ENCODE measurements at places on chromosomes 6 and 20.

GRCh38 chr20:46512943-46513844 is at the start of gene ZNF334:
TSS of gene ZNF334 (minus strand) at chr20:46513559. CDS start at chr20:46512102, 1,457 bp downstream.
- peak; percentile 83 for DNase-seq

- no peak for DNase-seq
These were observed 5.9 kb upstream of the CST3 start for GRCh38 chr20:23643659-23644058.

DNA sequence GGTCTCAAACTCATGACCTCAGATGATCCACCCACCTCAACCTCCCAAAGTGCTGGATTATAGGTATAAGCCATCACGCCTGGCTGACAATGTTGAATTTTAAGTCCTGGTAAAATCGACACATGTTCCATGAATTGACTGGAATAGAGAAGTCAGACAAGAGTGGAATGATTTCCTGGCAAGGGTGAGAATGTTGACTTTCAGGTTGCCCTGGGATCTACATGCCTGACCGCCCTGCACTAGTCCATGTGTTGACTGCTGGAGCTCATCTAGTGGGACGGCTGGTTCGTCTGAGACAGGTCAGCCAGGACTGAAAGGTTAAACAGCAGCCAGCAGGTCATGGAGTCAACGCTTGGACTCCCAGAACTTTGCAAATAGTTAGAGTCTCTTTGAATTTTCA is 88.8 kb downstream of the SASH1 start:
- DNase-seq = no peak

- no peak for DNase-seq
These were observed 21.7 kb downstream of the PACSIN1 start for GRCh38 chr6:34487536-34487935.

DNA sequence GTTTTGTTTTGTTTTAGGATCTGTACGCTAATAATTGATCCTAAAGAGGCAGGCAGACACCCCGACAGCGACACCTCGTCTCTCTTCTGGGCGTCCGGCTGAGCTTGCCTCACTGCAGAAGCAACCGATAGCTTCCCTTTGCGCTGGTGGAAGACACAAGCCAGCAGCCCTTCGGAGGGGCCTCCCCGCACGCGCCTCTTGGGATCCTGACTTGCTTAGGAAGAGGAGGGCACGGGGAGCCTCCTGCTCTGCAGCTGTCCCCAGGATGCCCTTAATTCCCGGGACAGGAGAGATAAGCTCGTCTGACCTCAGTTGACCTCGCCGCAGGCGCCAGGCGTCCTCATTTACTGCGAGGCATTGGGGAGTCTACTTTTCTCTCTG is 94.0 kb downstream of the CD83 start:
- no peak for DNase-seq

- peak; percentile 81 for DNase-seq
These were observed 67.0 kb downstream of the TNFRSF21 start for GRCh38 chr6:47242483-47243386.

GRCh38 chr6:52423971-52424381 is 3.8 kb downstream of the EFHC1 start:
- DNase-seq = no peak

DNA sequence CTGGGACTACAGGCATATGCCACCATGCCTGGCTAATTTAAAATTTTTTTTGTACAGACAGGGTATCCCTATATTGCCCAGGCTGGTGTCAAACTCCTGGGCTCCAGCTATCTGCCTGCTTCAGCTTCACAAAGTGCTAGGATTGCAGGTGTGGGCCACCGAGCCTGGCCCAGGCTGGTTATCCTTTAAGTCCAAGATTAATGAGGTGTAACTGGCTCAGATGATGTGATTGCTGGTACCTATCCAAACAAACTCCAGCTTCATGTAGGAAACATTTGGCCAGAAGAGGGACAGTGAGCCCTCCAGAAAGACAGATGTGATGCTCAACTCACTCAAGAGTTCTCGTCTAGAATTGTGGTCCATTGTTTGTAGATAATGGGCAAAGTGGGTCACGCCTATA is 9.2 kb upstream of the ZNF318 start:
- no peak for DNase-seq

DNA sequence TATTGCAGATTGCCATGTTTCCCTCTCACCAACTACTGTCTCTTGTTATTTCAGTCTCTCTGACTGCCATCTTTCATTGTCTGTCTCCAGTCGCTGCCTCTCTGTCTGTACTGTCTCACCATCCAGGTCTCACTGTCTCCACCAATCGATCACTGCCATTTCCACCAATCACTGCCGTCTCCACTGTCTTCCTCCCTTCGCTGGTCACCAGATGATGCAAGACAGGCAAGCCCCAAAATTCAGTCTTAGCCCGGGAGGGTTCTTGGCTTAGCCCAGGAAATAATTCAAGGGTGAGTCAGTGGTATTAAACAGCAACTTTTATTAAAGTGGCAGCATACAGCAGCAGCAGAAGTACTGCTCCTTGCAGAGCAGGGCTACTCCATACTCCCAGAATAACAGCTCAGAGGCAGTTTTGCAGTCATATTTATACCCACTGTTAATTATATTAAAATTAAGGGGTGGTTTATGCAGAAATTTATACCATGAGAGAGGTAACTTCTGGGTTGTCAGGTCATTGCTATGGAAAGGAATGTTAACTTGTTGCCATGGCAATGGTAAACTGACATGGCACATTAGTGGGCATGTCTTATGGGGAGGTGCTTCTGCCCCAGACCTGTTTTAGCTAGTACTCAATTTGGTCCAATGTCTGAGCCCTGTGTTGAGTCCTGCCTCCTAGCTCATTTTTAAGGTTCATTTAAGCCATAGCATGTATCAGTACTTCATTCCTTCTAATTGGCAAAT is 23.0 kb upstream of the ECHDC1 start:
- no peak for DNase-seq

- no peak for DNase-seq
These were observed 18.7 kb downstream of the TGM6 start for GRCh38 chr20:2399390-2399789.

DNA sequence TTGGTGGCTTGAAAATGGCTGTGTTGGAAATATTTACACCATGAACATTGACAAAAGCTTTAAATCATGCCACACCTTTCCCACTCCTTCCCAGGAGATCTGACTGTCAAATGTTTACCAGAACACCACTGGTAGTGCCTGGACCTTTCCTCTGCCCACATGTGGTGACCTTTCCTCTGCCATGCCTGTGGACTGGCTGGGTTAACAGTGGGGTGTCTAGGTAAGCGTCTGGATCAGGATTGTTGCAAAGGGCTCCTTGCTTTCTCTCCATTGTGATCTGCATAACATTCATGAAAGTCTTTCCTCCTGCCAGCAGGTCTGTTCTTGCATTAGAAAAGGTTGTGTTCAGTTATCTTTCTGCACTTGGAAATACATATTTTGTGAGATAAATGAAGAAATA is 572.7 kb downstream of the DHX35 start:
- no peak for DNase-seq

- DNase-seq = no peak
These were observed 16.4 kb downstream of the TRAM2 start for GRCh38 chr6:52560462-52560861.

DNA sequence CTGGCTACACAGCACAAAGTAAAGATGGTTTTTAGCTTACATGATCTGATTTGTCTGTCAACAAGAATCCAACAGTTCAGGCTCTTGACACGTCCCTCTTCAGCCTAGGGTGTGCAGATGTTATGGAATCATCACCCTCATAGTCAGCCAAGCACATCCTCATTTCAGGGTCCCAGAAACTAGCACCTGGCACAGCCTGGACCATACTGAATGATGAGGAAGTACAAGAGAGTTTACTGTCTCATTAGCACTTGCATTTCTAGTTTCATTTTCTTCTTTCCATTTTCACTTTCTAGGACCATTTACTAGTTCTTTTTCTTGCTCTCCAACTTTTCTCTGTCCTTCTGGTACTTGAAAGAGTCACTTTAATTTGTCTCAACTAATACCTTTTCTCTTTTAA is 6.5 kb downstream of the RIPOR2 start:
- no peak for DNase-seq

GRCh38 chr6:32854376-32855178 is 585 bp downstream of the PSMB9 start:
- no peak for DNase-seq

GRCh38 chr20:17854307-17854903 is 114.2 kb downstream of the SNX5 start:
- DNase-seq = no peak

GRCh38 chr6:25874822-25875562 is 949 bp upstream of the SLC17A3 start:
- no peak for DNase-seq

- DNase-seq = no peak
These were observed 18.6 kb upstream of the ENPP1 start for GRCh38 chr6:131789219-131789618.

- no peak for DNase-seq
These were observed 341.6 kb downstream of the QKI start for GRCh38 chr6:163756079-163756478.

DNA sequence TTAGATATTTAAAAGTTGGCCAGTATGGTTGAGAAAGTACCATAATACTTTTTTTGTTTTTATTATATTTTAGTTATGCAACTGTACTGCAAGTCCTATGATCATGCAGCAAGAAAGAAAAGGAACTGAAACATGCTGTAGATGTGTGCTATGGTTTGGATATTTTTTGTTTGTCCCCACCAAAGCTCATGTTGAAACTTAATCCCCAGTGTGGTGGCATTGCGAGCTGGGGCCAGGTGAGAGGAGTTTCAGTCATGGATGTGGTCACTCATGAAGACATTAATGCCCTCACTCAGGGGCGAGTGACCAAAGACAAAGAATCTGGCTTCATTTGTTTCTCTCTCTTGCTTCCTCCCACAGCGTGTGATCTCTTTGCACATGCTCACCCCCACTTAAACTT is 393.9 kb downstream of the PAX1 start:
- DNase-seq = no peak

GRCh38 chr6:15874326-15874725 is 211.5 kb upstream of the DTNBP1 start:
- DNase-seq = no peak

GRCh38 chr6:76681781-76682180 is 609.3 kb upstream of the IMPG1 start:
- DNase-seq = no peak

DNA sequence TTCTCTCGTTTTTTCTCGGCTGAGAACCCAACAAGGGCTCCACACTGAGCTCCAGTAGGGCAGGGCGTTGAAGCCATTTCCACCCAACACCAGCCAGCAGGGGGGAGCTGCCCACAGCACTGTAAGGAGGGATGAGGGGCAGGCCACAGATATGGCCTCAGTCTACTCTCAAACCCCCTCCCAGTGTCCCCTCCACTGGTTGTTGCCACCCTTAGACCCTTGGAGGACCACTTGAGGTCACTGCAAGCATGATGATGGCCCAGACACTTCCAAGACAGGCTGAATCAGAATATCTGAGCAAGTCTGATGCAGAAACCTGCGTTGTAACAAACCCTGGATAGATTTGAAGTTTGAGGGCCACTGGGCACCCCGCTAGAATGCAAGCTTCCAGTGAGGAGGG is 217.0 kb upstream of the CST7 start:
- DNase-seq = no peak

- no peak for DNase-seq
These were observed 1304.6 kb downstream of the EPHA7 start for GRCh38 chr6:92114797-92115196.

GRCh38 chr6:158545043-158545966 is 14.6 kb upstream of the TMEM181 start:
- no peak for DNase-seq

- no peak for DNase-seq
These were observed 109.8 kb downstream of the SULF2 start for GRCh38 chr20:47675190-47676142.

GRCh38 chr6:119979862-119980261 is 630.3 kb upstream of the MAN1A1 start:
- DNase-seq = no peak

- no peak for DNase-seq
These were observed 84.3 kb upstream of the TMEM30A start for GRCh38 chr6:75368864-75369402.

GRCh38 chr6:168660400-168660945 is 219.5 kb downstream of the SMOC2 start:
- DNase-seq = no peak

DNA sequence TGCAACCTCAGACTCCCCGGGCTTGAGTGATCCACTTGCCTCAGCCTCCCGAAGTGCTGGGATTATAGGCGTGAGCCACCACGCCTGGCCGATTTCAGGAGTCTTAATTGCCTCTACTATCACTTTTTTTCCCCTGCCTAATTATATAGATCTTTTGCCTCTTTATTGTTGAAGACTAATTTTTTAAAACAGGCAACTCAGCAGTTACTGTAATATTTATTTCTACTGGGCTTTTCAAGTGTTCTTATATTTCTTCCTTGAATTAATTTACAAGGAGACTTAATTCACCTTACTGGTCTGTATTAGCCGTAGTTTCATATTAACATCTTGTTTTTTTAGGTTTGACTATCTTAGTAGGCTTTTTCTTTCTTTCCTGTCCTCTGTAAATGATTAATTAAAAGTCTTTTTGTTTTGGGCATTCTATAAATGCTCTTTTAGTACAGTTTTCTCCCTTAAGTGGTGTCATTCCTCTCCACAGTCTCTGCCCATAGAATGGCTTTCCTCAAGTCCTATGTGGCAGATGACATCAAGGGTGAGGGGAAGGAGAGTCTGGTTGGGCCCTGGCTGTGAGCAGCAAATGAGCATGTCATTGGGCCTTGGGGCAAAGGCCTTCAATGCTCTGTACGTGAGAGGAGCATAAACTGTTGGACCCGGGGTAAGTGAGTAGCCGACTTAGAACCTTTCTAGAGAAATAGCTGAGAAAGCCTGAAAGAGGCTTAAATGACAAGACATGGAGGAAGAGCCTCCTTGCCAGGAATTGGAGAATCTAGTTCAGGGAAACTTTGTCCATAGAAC is 36.0 kb downstream of the ANKS1A start:
- DNase-seq = no peak

DNA sequence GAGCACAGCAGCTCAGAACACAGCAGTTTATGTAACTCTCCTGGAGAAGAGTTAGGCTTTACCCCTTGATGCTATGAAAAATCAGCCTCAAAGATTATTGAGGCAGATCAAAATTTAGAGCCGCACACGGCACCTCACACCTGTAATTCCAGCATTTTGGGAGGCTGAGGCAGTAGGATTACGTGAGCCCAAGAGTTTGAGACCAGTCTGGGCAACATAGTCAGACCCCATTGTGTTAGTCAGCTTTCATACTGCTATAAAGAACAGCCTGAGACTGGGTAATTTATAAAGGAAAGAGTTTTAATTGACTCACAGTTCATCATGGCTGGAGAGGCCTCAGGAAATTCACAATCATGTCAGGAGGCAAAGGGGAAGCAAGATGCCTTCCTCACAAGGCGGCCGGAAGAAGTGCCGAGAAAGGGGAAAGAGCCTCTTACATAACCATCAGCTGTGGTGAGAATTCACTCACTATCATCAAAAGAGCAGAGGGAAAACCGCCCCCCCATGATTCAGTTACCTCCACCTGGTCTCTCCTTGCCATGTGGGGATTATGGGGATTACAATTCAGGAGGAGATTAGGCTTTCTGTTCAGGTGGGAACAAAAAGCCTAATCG is 87.7 kb downstream of the SGK1 start:
- no peak for DNase-seq

- DNase-seq = no peak
These were observed 21.0 kb downstream of the JAG1 start for GRCh38 chr20:10652660-10653261.

- no peak for DNase-seq
These were observed 154.9 kb downstream of the OR2B2 start for GRCh38 chr6:27757307-27757706.

- peak; percentile 18 for DNase-seq
These were observed 43.4 kb downstream of the NHSL1 start for GRCh38 chr6:138455746-138456400.
